Activated naive CD4-positive, alpha-beta T cell (primary cell): ENCODE measurements at places on chromosomes 7 and 10.

DNA sequence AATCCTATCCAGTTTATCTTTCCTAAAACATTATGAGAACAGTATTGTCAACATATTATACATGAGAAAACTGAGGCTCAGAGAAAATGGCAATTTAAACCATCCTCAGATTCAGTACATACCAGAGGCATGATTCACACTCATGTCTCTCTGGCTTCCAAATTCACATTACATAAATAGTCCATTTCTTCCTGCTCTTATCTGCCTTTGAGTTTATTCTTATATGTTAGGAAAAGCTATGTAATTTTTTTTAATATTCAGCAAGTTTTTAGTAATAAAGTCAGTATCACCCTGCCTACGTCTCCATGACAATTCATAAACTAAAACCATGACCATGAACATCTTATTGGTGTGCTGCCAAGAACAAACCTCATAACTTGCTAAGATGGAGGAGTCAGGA is 1260.2 kb upstream of the SORCS1 start:
- no peak for DNase-seq

DNA sequence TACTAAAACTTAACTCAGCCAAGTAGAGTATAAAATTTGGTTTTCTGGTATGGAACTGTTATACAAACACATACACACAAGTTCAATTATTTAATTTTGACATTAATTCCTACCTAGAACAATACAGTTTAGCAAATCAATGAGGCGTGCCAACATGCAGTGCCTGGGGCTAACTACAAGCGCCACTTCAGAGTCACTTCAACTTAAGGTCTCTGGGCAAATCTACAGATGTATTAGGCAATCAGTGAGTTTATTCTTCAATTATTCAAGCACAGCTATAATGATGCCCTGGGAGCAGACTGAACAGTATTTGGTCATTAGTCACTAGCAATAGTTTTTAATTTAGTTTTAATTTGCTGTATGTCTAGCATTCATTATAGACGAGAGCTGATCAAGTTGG is 51.6 kb downstream of the HIBADH start:
- no peak for DNase-seq

GRCh38 chr10:31490858-31491504 is 172.0 kb downstream of the ZEB1 start:
- no peak for DNase-seq

DNA sequence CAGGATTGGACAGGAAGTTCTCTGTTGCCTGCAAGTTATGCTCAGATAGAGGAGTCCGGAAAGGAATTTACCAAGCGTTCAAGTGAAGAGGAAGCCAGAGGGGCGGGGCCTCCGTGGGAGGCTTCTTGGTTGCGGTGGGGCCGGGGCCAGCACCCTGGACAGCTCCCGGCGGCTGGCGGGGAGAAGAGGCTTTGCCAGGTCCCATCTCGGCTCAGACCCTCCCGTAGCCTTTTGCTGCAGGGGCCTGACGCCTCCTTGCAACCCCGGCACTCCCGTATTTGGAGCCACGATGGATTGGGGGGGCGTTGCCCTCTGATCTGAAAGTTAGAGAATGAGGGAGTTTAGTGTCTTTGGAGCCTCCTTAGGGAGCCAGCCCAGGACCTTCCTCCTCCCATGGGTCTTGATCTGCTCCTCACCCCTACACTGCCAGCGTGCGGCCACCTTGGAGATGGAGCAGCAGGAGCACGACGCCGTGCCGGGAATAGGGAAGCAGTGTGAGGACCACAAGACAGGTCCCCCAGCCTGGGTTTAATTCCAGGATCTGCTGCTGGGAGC is 3.1 kb upstream of the SLC18A3 start:
- no peak for DNase-seq

DNA sequence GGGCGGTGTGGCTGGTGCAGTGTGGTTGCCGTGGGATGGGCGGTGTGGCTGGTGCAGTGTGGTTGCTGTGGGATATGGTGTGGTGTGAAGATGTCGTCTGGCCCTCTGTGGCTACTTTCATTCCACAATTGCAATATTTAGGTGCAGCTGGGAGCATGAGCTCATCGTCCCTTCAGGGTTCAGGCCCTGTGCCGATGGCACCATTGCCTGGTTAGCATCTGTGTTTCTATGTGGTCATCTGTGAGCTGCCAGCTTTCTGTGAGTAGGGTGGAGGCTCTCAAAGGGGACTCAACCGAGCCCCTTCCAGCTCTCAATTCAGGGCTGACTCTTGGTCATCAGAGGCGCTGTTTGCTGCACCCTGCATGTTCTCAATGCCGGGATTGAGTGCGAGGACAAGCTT is 3.6 kb downstream of the ADGRA1 start:
- DNase-seq: no peak

GRCh38 chr10:67433276-67433675 is 262.7 kb downstream of the CTNNA3 start:
- no peak for DNase-seq

DNA sequence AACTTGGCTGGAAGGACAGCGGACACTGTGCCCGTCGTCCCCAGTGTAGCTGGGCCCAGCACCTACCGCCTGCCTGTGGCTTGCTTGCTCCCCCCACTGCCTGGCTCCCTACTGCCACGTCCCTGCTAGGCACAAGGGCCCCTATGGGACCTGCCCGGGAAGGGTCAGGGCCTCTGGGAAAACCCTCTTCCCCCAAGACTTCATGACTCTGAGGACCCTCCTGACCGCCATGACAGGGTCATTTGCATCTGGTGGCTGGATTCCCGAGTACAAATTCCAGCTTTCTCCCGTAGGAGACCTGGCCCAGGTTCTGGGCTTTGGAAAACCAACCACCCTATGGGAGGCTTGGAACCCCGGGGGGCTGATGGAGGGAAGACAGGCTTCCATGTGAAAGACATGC is 1.4 kb upstream of the MMD2 start:
- no peak for DNase-seq

- no peak for DNase-seq
Measured at GRCh38 chr7:138186951-138187351, 110.7 kb downstream of the AKR1D1 start.
